ENCODE measurements at places on chromosomes 13 and 19.
A peak's percentile ranks its signal among the peaks of the same experiment; 100 is the strongest.

DNA sequence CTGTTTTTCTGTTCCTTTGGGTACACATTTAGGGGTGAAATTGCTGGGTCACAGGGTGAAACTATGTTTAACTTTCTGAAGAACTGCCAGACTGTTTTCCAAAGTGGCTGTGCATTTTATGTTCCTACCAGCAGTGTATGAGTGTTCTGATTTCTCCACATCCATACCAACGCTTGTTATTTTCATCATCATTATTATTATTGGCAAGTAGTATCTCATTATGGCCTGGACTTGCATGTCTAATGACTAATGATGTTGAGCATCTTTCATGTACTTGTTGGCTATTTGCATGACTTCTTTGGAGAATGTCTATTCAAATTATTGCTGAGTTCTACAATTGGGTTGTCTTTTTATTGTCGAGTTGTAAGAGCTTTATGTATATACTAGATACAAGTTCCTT lies 321.8 kb upstream of the HTR2A start:
- no peak for DNase-seq

- no peak for DNase-seq
Observed at GRCh38 chr13:64457976-64458375, 2772.2 kb downstream of the PCDH9 start.

- DNase-seq: no peak
Observed at GRCh38 chr19:9836021-9836420, 903 bp downstream of the PIN1 start.

DNA sequence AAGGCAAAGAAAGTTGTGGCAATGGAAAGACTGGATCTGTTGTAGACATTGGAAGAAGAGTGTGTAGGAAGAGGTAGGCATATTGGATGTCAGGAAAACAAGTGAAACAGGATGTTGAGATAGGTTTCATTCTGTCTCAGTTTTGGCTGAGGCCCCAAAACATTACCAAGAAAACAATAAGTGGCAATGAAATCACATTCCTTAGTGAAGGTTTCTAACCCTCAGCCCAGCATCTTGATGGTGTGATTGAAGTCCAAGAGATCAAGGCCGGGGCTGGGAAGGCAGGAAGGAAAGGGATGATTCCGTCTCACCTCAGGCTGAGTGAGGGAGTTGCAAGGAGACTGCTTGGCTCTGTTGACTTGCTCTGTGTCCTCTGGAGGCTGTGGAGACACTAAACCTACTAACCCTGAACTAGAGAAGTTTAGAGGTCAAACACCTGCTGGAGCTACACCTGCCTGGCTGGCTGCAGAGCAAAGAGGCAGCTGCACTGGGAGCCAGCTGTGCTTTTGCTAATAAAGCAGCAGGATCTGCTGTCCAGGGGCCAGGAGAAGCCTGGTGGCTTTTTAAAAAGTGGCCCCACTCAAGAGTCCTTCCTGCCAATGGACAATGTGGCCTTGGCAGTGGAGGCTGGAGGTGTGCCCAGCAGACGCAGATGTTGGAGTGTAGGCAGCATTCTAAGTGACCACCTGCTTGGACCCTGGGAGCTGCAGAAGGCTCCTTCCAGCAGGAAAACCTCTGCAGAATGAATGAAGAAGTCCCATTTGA lies 53.6 kb downstream of the DGKH start:
- no peak for DNase-seq

DNA sequence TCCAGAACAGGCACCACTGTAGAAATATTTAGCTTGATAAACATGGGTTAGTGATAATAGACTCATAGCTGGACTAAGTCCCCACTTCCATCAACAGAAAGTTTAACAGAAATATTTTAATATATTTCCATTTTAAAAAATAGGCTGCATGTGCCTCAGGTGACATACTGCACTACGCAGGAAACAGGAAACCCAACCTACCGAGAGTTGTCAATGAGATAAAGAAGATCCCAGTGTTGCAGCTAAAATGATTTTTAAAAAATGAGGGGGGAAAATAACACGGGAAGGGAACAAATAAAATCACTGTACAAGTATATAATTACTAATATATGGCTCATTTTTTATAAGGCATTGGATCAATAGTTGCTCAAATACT lies 154.8 kb downstream of the TBC1D4 start:
- DNase-seq: no peak

- peak; percentile 55 for DNase-seq
Observed at GRCh38 chr13:41054212-41054877, 7.0 kb upstream of the WBP4 start.

DNA sequence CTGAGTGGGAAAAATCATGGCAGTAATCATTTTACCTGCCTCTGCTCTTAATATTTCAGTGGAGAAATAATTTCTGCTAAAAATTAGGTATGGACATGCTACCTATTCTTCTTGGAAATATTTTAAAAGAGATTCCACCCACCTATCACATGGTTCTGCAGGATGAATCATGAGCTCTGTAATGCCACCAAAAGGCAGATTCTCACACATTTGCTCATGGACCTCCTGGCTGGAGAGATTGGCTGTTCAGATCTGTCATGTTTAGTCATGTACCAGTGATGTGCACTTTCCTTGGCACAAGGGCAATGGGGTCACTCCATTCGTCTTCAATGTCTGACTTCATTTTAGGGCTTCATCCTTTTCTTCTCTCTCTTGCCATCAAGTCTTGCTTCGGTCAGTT lies 101.8 kb upstream of the MBNL2 start:
- no peak for DNase-seq

DNA sequence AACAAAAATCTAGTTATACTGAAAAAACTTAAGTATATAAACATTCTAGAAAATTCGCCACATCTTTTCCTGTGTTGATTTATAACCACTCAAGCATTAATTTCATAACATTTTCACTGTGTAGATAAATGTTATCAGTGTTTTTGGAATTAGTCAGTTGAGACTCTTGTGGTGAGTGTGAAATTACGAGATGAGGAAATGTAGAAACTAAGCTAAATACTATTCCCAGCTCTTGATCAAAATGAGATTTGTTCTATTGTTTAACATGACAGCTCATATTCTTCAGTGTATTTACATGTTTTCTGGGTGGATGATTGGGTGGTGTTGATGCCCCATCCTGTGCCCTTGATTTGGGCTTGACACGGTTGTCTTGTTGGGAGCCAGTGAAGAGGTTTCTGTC lies 406.8 kb downstream of the DACH1 start:
- no peak for DNase-seq

DNA sequence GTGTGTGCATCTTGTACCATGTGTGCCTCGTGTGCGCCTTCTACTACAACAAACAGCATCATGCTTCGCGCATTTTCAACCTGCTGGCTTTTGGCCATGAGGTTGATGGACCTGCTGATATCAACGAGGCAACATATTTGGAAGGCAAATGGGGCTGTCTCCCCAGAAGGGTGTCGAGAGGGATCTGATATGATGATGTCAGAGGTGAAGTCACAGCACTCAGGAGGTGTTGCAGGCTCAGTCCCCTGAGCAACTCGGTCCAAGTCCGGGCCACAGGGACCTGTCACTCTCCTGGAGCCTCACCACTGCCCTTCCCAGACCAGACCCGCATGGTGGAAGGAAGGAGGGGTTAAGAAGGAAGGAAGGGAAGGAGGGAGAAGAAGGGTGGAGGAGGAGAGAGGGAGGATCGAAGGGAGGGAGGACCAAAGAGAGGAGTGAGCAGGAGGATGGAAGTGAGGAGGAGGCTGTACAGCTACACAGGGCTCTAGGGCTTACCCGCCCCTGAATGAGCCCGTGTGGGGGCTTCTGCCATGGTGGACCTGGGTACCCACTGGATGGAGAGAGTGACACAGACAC lies 6.7 kb upstream of the C13orf46 start:
- DNase-seq: no peak

DNA sequence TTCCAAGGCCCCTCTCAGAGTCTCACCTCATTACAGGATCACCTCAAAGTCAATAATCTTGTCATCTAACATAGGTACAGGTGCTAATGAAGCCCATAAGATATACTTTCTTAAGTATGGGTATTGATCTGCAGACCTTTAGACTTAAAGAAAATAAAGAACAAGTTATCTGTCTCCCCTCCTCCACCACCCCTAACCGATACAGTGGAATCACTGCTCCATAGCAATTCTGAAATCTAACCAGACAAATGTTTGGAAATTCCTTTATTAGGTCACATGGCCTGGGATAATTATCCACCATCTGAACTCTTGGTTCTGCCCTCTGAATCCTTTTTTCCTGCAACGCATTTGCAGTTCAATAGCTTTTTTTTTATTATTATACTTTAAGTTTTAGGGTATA lies 4.5 kb upstream of the ZNF470 start:
- DNase-seq: no peak

DNA sequence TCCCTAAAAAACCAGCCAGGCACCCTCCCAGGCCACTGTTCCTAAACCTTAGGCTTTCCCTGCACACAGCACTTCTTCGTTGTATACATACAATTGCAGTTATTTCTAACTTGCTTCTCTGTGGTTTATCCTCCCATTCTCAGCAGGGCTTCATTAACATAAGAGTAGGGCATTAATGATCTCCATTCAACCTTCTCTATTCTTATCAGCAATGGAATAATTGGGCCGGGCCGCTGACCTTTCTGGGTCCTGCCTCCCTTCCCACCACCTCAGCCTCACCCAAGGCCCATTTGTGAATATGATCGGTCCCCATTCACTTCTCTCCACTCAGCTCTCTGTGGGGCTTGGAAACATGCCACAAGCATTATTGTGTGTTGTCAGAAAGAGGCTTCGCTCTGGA lies 184.2 kb downstream of the SUCLA2 start:
- no peak for DNase-seq

- no peak for DNase-seq
Observed at GRCh38 chr13:107865318-107865575, 350.1 kb downstream of the LIG4 start.

GRCh38 chr19:31627620-31628365 lies 278.6 kb upstream of the TSHZ3 start:
- no peak for DNase-seq

DNA sequence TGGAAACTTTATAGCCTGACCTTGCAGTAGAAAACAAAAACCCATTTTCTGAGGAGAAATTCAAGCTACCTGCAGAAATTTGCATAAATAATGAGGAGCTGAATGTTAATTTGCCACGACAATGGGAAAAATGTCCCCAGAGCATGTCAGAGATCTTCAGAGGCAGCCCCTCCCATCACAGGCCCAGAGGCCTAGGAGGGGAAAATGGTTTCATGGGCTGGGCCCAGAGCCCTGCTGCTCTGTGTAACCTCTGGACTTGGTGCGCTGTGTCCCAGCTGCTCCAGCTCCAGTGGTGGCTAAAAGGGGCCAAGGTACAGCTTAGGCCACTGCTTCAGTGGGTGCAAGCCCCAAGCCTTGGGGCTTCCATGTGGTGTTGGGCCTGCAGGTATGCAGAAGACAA lies 257.9 kb downstream of the NHLRC3 start:
- DNase-seq: no peak

- no peak for DNase-seq
Observed at GRCh38 chr13:30170569-30170968, 136.8 kb downstream of the KATNAL1 start.

GRCh38 chr13:76738616-76739015 lies 147.6 kb downstream of the KCTD12 start:
- DNase-seq: no peak

- no peak for DNase-seq
Observed at GRCh38 chr19:48841571-48841970, 5.3 kb upstream of the HSD17B14 start.

DNA sequence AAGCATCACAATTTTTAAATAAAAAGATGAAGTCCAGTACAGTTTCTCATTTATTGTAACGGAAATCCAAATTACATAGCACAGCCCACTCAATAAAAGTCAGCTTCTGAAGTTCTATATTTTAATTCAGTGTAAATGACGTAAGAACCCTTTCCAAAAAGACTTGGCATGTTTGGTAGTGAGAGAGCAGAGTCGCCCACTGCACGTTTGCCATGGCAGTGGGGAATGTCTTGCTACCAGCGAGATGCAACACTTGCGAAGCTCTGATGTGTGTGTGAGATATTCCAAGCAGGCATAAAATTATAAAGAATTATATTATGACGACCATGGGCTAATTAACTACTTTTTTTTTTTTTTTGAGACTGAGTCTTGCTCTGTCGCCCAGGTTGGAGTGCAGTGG lies 190.1 kb downstream of the SLC7A1 start:
- no peak for DNase-seq

DNA sequence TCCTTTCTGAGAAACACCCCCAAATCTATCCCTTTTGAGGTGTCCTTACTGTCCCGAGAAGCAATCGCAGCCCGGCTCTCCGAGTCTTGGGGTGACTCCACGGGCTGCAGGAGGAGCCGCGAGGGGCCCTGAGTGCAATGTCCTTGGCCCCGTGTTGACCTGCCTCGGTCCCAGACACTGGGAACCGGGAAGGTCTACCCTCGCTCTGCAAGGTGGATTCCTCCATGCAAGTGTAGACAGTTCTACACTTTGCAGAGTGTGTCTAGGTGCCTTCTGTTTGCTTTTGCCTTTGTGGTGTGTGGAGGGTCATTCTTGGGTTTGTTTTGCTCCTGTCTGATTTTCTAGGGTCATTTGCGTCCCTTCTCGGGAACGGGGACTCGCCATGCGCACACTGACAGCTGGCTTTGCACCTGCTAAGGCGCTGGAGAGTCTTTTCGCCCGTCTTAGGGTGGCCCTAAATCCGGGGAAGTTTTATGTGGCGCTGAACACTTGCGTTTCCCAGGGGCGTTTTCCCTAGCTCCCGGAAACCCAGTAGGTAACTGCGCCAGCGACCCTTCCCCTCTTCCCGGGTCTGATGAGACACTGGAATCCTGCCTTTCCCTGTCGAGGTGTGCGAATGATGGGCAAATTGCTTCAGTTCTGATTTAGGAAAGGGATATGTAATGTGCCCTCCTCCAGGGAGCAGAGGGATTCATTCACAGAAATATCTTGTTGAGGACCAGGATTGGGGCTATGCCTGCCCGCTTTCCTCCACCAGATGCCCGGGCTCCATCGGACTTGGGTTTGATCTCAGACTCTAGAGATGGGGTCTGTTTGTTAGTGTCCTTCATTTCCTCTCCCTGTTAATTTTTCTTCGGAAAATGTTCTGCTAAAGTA lies 755 bp downstream of the SERTM1 start:
- DNase-seq: no peak

GRCh38 chr19:55538132-55538531 lies 1.2 kb upstream of the SBK2 start:
- no peak for DNase-seq

GRCh38 chr13:102687520-102687919 lies 7.3 kb downstream of the METTL21C start:
- no peak for DNase-seq

DNA sequence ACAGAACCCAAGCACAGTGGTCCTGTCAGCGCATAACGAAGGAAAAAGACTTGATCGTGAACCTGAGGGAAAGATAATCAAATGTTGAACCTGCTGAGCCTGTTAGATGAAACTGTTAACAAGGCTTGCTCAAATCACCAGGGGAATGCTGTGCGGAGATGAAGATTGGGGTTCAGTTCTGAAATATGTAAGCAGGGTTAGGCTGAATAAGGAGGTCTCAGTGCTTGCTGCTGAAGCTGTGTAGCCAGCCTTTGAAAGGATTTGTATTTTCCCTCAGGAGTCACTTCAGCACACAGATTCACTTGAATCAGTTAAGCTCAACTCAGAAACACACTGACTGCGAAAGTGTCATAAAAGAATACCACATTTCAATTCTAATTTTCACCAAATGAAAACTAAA lies 793.5 kb downstream of the OLFM4 start:
- no peak for DNase-seq

GRCh38 chr19:1399079-1399478 lies 2.3 kb downstream of the GAMT start:
- no peak for DNase-seq
